ENCODE measurements at places on chromosomes 5 and 9. TPM values are rescaled to one million over a fixed set of nuclear protein-coding genes. Genes with fewer than 3 reads are reported as not detected.
A peak's percentile ranks its signal among the peaks of the same experiment; 100 is the strongest.

DNA sequence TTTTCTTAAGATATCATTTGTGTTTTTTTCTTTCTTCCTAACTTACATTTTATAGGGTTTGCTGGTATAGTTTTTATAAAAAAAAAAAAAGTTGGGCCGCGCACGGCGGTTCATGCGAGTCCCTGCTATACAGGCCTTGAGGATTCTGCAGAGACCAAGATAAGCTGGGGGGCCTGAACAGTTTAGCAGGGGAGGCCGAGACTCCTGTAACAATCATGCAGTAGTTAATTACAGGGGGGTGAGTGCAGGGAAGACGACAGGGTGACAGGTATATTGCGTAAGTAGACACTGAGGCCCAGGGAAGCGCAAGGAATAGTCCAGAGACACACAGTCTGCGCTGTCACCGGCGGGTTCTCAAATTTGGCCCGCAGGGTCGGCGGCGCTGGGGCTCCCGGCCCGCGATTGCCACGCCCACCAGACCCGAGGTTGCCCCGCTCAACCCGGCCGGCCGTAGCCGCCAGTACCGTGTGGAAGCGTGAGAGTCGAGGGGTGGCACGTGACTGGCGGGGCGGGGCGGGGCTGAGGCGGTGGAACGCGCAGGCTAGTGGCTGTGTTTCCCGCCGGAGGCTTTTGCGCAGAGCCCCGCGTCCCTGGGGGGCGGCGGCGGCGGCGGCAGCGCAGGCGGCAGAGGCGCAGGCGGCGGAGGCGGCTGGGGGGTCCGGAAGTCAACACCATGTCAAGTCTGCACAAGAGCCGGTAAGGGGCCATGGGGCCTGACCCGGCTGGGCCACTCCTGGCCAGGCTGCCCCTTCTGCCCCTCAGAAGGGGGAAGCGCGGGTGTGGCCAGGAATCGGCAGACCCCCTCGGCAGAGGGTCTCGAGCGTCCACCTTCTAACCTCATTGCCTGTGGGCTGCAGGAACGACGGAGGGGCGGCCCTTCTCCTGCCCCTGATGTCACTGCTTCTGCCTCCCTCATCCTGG lies at the start of gene TBC1D13:
TBC1D13 (plus strand) TSS at position 573 of the 921 bp plus-strand sequence; CDS start at position 674, 101 bp downstream.
- H3K27me3 ChIP-seq, result no peaks in the 10 kb centered on the region
- peak within 1 kb of the TSS; percentile 51 for H3K27ac ChIP-seq
- peaks cover 6% of the 10 kb centered on the region for H3K36me3 ChIP-seq
- H3K4me1 ChIP-seq, result no peaks in the 10 kb centered on the region
- peak; percentile 43 for DNase-seq
- peak within 1 kb of the TSS; percentile 88 for H3K4me3 ChIP-seq

DNA sequence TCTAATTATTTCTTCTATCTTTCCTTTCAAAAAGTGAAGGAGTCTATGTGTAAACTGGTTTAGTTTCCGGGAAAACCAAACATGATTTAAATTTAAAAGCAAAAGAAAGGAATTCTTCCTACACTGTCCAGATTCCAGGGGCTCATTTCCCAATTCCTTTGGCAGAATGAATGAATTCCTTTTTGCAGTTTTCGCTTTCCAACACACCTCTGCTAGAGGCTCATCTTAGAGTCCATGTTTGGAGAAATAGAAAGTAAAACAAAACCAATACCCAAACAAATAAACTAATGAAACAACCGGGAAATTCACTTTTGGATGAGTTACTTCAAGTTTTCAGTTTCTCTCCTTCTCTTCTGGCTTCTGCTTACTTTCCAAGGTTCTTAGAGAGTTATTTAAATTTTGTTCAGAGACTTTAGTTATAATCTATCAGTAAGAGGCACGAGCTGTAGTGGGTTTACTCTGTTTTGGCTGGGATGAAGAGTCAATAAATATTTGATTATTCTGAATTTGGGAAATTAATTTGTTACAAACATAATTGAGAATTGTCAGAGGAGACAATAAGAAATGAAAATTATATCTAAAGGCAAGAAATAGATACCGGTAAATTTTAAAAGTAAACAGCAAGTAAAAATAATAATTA lies 365.0 kb upstream of the CDH9 start:
- no peaks in the 10 kb centered on the region for H3K36me3 ChIP-seq
- no peaks in the 10 kb centered on the region for H3K4me1 ChIP-seq
- H3K27ac ChIP-seq, result no peak overlapping the region
- H3K27me3 ChIP-seq, result no peaks in the 10 kb centered on the region
- no peak for DNase-seq

DNA sequence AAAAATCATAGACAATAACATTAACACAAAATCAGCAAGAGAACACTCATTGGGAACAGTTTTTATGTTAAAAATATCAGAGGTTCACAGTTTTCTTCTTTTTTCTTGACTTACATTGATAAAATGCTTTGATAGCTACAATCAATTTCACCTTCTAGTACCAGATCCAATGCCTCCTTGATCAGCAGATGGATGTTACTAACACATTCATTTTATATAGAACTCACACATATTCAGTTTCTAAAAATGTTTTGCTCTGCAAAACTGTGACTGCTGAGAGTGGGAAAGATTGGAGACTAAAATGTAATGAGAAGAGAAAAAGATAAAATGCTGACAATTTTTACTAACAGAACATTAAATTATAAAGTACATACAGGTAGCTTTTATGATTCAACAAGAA lies 143.1 kb downstream of the TTC39B start:
- DNase-seq, result no peak
- no peaks in the 10 kb centered on the region for H3K27me3 ChIP-seq
- no peaks in the 10 kb centered on the region for H3K36me3 ChIP-seq
- no peak overlapping the region for H3K4me3 ChIP-seq
- H3K4me1 ChIP-seq, result no peaks in the 10 kb centered on the region
- no peak overlapping the region for H3K27ac ChIP-seq

DNA sequence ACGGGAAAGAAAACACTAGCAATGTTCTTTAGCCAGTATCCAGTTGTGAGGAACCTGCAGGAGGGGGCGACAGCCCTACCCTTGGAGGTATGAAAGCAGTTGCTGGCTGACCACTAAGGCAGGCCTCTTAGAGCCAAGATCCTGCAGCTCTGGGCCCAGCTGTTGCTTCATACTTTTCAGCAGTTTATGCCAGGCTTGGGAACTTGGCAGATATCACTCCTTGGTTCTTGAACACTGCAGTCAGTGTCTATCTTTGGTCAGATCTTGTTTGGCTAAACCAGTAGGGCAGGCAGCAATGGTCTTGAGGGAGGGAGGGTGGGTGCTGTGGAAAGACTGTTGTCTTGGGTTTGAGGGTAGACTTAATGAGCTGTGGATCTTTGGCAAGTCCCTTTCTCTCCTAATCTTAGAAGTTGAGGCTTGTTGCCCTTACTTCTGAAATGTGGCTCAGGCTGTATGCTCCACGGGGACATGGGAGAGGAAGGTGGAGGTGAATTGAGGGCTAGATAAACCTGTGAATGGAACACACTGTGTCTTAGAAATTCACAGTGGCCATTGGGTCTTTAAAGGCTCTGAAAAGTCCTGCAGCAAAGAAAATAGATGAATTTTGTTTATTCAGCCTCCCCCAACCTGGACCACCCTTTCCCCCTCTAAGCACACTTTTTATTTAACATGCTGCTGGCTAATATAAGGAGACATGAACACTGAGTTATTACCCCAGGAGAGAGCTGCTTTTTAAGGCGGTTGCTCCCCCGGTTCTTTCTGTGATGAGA lies 37.5 kb downstream of the ZNF618 start:
- H3K27me3 ChIP-seq, result no peaks in the 10 kb centered on the region
- no peak for DNase-seq
- H3K27ac ChIP-seq, result no peak overlapping the region
- H3K4me3 ChIP-seq, result no peak overlapping the region
- H3K4me1 ChIP-seq, result 0 out of 2 replicates have a peak, but pooled peaks cover 1% of the 10 kb centered on the region

The SLC35D2 gene
- 13.7 TPM for total RNA-seq

The SFXN1 gene
- total RNA-seq, result 94.1 TPM

The PCA3 gene
- total RNA-seq, result not detected

The NUTM2F gene
- total RNA-seq, result not detected
